ENCODE measurements at places on chromosomes 12 and 14.
A peak's percentile ranks its signal among the peaks of the same experiment; 100 is the strongest.

- peak; percentile 60 for ATAC-seq
These were observed 202.5 kb upstream of the DDHD1 start for GRCh38 chr14:53355581-53356112.

- no peak for ATAC-seq
These were observed 37.6 kb downstream of the CAND1 start for GRCh38 chr12:67306712-67307111.

GRCh38 chr12:12714276-12715021 is 2.7 kb upstream of the CDKN1B start:
- peak; percentile 5 for ATAC-seq

DNA sequence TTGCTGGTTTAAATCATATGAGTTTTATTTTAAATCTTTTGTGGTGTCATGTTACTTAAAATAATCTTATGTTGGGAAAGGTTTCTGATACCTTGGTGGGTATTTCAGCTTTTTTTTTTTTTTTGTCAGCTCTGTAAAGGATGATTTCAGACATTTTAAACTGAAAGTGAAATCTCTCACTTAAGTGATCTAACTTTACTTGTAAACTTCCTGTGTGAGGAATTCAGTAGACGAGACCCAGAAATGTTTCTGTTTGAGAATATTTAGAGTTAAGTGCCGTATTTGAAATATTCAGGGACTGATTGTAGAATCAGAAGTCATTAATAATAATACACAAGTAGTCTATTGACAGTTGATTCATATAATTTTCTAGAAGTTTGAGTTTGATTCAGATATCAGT is 37.8 kb downstream of the PROX2 start:
- ATAC-seq, result no peak

DNA sequence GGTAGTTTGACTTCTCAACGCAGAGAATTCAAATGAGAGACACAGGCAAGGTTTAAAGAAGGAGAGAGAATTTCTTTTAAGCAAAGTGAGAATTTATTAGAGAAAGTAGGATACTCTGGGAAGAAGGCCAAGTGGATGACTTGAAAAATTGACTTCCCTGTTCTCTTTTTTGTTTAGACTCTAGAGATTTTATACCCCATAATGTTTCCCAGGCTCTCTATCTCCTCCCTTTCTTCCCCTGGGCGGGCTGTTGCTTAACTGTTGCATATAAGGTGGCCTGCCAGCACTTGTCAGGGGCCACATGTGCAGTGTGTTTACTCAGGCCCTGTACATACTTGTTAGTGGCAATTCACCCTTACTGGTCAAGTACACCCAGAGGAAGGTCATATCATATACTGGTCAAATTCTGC is 403.7 kb downstream of the SLC6A15 start:
- ATAC-seq, result peak; percentile 79

DNA sequence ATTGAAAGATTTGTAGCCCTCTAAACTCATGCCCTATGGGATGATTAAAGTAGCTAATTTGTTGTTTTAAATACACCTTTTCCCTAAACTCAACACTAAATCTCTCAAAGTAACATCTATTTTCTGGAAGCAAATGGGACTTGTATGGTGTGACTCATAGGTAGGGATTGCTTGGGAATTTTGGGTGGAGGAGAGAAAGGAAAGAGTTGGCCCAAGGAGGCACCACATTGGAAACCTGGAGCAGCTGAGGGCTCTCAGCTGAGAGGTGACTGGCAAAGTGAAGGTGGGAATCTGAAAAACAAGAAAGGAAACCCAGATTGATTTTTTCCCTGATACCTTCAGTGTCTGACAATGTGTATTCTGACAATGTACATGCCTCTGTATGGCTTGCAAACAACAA is 114.8 kb upstream of the PRICKLE1 start:
- ATAC-seq, result no peak

DNA sequence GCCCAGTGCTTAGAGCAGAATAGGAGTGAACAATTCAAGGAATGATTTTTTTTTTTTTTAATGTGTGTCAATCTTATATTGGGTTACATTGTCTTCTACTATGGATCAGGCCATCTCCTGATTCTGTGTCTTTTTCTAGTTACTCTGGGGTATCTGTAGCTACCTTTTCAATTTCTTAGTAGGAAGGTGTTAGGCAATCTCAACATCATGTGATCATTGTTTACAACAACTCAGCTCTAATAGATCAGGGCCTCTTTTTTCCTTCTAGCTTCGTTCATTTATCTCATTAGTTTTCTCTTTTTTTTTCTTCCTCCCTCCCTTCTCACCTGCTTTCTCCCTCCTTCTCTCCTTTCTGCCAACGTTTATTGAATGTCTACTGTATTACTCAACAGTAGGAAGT is 8.9 kb downstream of the SOCS2 start:
- ATAC-seq, result no peak

GRCh38 chr12:88638966-88639760 is 58.9 kb upstream of the KITLG start:
- ATAC-seq, result no peak

DNA sequence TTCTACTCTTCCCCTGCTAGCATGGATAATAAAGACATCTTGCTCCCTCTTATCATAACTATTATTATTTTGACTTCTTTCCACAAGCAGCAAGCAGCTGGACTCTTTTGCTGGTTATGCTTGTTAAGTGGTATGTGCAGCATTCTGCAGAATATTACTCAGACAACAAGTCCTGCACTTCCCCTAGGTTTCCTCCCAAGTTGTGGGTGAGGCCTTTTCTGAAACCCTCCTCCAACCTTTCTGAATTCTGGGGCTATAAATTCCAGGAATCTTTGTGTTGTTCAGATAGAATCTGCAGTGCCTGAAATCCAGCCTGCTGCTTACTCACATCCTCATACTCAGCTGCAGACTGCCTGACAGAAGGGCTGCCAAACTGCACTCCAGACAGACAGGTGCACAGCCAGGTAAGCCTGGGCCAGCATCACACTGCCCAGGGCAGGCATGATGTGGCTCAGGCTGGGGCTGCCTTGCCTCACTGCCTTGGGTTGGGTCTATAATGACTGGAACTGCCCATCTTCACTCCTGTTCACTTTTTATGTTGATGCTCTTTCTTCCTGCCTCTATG is 6.2 kb upstream of the DHRS2 start:
- ATAC-seq, result no peak

GRCh38 chr14:104169699-104170479 is 31.5 kb downstream of the KIF26A start:
- no peak for ATAC-seq

DNA sequence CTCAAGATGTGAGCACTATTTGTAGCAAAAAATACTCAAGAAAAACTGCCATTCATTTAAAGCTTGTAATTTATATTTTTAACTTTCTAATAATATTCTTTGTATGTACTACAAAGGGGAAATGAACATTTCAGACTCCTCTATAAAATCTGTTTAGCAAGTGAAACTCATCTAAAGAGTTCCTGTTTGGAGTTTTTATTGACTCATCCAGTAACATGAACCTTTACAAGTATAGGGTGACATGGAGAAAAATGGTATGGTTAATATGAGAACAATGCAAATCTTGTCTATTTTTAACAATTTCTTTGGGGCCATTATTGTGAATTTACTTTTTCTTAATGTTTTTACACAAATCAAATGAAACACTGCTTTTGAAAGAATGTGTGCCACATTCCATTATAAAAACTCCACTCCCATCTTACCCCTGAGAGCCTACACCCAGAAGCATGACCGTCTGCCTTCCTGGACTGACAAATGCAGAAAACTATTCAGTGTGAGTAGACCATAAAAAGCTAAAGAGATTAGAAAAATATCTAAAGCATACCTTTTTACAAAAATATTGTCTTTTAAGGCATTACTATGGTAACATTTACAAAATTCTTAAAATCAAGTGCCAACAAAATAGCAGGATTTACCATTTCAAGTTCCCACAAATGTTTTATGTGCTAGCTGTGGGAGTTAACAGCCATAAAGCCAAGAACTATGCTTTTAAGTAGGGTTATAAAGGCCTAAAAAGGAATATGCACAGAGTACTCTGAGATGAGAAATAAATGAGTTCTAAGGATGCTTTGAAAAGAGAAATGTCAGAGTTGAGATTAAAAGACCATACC is 144.0 kb downstream of the ADAMTS20 start:
- no peak for ATAC-seq

- no peak for ATAC-seq
These were observed 35.8 kb downstream of the CKAP4 start for GRCh38 chr12:106211973-106212372.

DNA sequence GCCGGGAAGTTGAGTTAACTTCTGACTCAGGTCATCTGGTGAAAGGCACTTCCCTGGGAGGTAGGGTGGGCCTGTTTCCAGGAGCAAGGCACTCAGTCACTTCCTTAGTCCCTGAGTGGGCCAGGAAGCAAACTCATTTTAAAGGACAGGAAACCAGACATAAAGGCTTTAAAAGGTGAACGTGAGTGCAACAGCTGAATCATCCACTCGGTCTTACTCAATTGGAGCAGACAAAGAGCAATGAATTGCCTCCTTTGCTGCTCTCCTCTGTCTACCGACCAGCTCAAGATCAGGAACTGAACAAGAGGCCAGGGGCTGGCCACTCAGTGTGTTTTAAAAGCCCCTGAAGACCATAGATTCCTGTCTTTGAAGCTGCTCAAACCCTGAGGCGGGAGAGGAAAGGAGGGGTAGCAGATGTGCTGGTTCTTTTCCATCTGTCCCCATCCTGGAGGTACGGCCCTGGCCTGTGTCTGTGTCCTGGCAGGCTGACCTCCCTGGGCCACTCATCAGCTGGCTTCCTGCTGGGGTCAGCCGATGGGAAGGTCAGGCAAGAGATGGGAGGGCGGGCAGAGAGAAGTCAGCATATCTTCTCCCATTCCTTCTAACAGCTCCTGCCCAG is 148.9 kb downstream of the PPM1H start:
- peak; percentile 93 for ATAC-seq

DNA sequence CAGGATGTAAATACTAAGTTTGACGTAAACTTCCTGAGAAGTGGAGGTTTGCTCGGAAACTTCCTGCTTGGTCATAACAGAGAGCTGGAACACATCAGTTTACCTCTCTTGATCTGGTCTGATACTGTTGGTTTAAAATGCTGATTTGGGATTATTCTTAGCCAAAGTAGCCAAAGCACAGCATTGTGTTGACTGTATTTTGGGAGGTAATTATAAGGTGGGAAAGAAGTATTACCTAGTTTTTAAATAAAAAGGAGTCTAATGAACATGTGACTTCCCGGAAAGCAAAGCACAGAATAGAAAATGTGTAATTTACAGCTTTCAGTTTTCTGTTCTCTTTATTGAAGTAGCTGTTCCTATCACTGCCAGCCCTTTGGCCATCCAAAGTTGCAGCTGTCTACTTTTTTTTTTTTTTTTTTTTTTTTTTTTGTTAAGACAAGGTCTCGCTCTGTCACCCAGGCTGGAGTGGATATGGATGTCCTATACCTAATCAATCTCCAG is 52.2 kb upstream of the SRP54 start:
- ATAC-seq, result no peak

DNA sequence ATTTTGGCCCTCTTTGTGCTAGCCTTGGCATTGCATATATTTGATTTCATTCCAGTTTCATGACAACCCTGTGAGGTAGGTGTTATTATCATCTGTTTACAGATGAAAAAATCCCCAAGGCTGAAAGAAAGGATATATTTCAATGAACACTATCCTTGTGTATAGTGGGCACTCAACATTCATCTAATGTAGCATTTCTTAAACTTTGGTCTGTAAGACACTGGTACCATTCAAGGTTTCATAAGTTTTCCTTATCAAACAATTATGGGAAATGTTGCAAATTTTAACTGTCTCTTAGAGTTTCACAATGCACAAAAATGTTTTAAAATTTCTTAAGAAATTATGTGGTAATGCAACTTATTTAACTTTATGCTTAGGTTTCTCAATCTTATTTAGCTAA is 44.3 kb downstream of the ATP23 start:
- no peak for ATAC-seq

- no peak for ATAC-seq
These were observed 21.0 kb upstream of the TBK1 start for GRCh38 chr12:64430886-64431285.

- ATAC-seq, result no peak
These were observed 368.0 kb downstream of the ALG10 start for GRCh38 chr12:34390171-34390841.

- no peak for ATAC-seq
These were observed 62.9 kb upstream of the PSMA6 start for GRCh38 chr14:35229084-35229791.

DNA sequence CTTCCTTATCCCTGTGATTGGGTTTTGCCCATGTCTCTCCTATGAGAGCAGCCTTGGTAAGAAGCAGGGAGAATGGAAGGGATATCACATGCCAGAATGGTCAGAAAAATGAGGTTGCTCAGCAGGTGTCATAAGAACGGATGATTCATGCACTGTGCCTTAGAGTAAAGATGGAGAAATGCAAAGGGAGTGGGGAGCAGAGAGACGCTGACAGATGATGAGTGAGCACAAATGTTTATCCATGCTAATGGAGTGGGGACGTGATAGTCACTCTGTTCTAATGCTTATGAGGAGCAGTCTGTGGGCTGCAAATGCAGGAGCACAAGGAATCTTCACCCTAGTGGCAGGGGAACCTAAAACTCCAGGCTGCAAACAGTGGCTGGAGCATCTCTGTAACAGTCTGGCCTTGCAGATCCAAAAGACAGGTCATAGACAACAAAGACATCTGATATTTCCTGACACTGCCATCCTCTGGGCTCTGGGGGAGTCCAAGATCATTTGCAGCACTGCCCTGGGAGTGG is 243.2 kb downstream of the CACNA1C start:
- ATAC-seq, result no peak

DNA sequence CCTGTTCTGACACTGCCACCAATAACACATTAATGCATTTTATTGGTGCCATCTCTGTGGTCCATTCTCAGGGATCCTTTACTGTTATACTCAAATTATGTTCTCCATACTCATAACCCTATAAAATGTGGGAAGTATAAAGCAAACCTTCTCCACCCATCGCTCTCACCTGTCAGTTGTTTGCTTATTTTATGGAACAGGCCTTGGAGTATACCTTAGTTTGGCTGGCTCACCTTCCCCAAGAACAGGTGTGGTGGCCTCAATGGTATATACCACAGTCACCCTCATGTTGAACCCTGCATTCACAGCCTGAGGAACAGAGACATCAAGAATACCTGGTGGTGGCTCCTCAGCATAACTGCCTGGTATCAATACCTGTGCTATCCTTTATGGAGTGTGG is 308.4 kb upstream of the STXBP6 start:
- ATAC-seq, result no peak

DNA sequence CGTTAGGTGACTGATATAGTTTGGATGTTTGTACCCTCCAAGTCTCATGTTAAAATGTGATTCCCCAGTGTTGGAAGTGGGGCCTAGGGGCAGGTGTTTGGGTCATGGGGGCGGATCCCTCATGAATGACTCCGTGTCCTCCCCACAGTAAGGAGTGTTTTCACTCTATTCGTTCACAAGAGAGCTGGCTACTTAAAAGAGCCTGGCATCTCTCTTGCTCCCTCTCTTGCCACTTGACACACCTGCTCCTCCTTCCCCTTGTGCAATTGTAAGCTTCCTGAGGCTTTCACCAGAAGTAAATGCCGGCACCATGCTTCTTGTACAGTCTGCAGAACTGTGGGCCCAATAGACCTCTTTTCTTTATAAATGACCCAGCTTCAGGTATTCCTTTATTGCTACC is 2.6 kb downstream of the IFI27L2 start:
- no peak for ATAC-seq

- no peak for ATAC-seq
These were observed 353.3 kb downstream of the GRIN2B start for GRCh38 chr12:13628067-13628466.

- ATAC-seq, result peak; percentile 80
These were observed 107.4 kb downstream of the AEBP2 start for GRCh38 chr12:19546611-19547162.

Data from esophagus mucosa (tissue), 1 donor.